Pancreas (tissue), 10 donors: ENCODE measurements at places on chromosomes 4 and X.

- DNase-seq = no peak
Measured at GRCh38 chr4:146437778-146438177, 84.0 kb downstream of the SLC10A7 start.

DNA sequence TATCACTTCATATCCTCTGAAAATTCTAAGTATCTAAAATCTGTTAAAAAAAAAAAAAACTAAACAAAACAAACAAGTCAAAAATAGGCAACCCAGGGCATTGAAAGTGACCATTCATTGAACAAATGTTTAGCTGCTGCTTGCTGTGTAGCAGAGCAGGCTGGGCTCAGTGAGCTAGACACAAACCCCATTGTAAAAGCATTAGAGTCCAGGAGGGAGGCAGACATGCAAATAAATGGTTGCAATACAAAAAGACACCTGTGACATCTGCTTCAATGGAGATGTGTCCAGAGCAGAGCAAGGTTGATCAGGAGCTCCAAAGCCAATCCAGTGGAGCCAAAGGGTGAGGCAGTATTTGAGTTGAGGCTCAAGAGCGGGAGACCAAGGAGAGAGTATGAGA, 267.3 kb upstream of the GATB start:
- no peak for DNase-seq

DNA sequence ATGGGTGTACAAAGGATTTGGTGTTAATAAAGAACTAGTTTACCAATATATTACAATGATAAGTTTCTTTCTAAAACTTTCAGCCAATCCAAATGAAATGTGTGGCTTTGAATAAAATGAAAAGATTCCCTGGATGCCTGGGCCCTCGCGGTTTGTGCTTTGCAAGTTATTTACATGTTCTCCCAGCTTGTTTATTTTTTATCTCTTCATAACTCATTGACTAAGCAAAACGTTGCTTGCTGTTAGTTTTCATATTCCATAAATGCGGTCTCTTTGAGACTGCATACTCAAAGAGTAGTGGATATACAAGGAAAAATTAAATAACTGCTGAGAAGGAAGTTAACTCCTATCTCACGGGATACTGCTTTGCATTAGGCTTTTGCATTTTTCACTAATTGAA, 26.0 kb downstream of the FHDC1 start:
- DNase-seq = no peak

- DNase-seq = no peak
Measured at GRCh38 chr4:67776746-67777145, 22.6 kb upstream of the GNRHR start.

- no peak for DNase-seq
Measured at GRCh38 chr4:15436513-15436912, 8.7 kb downstream of the C1QTNF7 start.

GRCh38 chr4:85419103-85419502, 55.8 kb upstream of the ARHGAP24 start:
- no peak for DNase-seq

DNA sequence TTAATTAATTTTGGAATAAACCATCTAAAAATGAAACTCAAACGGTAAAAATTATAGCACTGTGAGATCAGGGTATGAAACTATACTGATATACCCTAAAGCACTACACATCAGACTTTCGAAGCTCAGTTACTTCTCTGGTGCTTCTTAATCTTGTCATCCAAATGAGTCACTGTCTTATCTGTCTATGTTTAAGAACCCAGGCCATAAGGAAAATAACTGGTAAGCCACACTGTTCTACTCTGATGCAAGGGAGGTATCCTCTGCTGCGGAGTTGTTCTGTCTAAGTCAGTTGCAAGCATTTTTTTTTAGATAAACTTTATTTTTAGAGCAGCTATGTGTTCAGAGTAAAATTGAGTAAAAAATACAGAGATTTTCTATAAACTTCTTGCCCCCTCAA, 830.8 kb upstream of the POU3F4 start:
- DNase-seq = no peak

- no peak for DNase-seq
Measured at GRCh38 chrX:9149501-9150245, 115.7 kb upstream of the FAM9B start.

DNA sequence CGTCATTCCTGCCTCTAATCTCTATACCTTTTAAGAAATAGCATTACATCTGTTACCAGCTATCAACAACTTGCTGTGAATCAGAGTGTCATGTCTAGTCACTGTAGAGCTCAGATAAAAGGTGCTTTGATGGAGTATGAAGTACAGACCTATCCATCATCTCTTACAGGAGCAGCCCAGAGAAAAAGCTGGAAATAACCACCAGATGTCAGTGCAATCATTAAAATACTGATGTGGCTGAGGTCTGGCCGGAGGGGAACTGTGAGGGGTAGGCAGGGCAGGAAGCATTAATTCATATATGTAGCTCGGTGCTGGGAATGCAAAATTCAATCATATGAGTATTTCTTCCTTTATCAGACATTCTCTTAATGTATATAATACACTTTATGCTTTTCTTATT, 100.6 kb downstream of the AKAP4 start:
- DNase-seq = no peak

GRCh38 chr4:81348778-81349094, 123.0 kb downstream of the RASGEF1B start:
- DNase-seq = no peak

DNA sequence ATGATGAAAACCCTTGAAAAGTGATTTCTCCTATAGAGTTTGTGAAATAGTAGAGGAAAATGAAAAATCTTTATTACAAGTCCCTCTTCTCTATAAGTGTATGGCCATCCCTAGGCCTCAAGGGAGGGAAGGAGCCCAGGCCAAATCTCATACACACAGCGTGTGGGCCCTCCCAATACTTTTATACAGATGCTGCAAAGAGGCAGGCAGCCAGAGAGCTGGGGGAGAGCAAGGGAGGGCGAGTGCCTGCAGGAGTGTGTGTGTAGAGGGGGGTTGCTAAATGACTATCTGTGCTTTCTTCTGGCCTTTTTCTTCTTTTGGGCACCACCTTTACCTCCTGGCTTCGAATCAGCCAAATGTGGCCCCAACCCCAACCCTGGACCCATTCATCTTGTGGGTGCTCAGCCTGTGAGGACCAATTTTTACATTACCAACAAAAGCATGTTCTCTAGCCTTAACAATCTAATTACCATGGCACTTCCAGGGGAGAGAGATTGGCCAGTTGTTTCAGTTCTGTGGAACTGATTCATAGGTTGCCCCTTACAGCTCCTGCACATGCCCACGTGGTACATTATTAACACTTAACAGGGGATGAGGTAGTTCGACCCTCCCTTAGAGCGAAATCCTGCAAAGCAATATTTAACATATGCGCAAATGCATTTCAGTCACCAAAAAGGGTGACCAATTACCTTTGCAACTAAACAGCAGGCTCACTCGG, 2.0 kb downstream of the GPC3 start:
- no peak for DNase-seq

DNA sequence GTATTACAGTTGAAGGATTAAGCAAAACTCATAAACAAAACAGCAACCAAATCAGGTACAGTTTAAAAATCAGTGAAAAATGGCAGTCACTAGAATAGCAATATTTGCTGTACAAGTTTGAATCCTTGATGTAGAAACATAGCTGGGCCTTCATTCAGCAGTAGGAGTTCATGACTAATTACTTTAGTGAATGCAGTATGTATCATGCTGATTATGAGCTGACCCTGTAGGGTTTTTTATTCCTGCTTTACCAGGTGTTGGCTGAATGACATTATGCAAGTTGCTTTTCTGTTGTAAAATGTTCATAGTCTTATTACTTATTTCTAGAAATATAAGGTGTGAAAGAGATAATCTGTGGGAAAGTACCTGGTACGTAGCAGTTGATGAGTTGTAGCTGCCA, 179.6 kb downstream of the CCSER1 start:
- no peak for DNase-seq

DNA sequence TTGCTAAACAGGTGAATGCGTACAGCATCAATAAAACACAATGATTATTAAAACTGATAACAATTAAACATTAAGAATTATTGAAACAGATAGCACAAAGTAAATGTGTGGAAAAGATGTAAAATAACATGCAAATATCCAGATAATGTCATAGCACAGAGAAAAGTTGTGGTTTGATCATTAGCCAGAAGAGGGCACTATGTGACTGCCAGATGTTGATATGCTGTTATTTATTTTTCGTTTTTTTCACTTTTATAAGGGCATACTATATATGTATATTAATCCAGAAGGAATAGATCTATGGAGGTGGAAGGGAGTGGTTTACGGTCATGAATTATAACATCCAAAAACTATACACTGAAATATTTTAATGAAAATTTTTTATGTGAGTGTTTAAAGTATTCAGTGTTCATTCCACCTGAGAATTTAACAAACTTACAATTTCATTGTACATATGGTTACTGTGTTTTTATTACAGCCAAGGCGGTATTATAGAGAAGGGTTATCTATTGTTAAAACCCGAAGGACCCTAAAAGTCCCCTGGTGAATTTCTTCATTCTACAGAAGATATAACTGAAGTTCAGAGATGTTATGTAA, 211.9 kb upstream of the UGT8 start:
- DNase-seq = no peak

DNA sequence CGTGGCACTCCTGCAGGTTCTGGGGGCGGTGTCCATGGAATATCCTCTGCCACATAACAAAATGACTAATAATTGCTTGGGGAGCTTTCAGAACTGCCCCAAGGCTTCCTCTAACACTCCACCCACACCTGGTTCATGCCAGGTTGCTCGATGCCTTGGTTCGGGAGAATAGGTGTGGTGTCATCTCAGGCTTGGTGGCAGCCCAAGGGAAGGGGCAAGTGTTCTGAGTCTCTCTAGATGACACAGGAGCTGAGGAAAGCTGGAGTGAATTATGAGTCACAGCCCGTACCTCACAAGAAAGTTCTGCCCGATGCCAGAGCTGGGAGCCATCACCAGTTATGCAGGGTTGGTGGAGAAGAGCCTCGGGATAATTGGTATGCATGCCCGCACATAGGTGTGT, 14.7 kb downstream of the FTSJ1 start:
- DNase-seq = no peak

GRCh38 chrX:139639253-139639652, 68.7 kb downstream of the MCF2 start:
- DNase-seq = no peak

GRCh38 chr4:83217721-83218522, 66.7 kb downstream of the COQ2 start:
- peak; percentile 22 for DNase-seq

- no peak for DNase-seq
Measured at GRCh38 chr4:32226204-32226603, 1506.0 kb downstream of the PCDH7 start.

GRCh38 chrX:23035493-23035892, 35.7 kb downstream of the DDX53 start:
- DNase-seq = no peak

DNA sequence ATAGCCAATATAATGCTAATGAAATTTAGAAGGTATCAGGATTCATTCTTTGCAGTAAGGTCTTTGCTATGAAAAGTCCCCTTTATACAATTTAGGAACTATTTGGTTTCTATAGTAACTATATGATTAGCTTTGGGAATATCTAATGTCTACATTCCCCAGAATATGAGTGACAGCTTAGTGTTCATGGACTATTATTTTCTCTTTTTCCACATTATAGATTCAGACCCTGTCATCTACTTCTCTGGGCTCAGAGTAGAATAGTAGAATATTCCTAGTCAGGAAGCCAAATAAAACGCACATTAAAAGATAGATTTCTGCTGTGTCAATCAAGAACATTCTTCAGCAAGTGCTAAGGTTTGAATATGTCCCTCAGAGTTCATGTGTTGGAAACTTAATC, 26.1 kb upstream of the SULT1B1 start:
- DNase-seq = no peak

DNA sequence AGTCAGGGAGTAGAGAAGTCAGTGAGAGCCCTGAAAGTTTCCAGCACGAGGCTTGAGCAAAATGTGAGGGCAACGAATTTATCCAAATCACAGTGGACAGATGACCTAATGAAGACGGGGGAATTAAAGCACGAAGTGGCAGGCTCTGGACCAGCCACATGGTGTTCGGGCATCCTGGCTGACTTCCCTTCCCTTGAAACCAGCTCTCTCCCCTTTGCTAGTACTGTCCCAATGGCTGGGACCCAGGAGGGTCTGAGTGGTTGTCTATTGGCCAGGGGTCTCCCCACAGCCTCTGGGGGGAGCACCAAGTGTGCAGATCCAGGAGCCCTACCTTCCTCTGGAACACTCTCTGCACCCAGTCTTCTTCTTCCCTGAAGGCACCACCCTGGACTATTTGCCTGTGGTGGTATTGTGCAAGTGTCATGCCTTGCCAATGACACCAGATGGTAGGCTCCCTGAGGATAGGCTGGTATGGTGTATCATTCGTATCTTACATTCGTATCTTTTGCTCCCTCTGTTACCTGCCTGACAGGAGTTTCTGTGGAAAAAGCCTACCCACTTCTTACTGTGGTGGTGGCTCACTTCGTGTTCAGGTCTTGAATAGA, 2.1 kb downstream of the APLN start:
- DNase-seq = no peak

DNA sequence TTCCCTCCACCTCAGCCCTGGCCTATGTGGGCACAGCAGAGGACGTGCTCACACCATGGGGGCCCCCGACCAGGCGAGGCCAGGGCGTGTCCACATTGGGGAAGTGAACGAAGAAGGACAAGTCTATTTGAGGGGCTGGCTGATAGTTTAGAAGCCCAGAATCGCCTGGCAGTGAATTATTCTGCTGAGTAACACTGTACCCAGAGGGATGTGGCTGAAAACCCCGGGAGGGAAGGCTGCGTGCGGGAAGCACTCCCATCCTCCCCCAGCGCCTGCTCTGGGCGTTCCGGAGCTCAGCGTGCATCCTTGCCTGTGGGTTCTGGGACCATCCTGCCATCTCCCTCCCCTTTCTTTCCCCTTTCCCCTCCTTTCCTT, 66.6 kb downstream of the TRMT44 start:
- no peak for DNase-seq

DNA sequence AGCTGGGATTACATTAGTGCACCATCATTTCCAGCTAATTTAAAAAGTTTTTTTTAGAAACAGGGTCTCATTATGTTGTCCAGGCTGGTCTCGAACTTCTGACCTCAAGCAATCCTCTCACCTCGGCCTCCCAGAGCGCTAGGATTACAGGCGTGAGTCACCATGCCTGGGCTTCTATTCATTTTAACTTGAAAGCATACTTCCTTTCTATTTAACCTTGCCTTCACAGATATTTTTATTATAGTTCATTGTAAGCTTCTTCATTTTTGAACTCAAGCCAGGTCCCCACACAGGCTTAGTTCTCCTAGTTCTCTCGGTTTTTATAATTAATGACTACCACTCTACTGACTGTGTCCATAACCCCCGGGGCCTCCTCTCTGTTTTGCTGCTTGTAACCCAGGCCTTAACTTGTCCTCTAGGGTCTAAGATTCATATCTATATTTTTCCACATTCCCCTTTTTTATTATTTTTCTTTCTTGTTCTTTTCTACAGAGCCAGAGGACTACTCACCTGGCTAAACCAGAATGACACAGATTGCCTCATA, 50.7 kb downstream of the SNX12 start:
- DNase-seq = no peak
